ENCODE measurements at places on chromosomes 3 and 15.

DNA sequence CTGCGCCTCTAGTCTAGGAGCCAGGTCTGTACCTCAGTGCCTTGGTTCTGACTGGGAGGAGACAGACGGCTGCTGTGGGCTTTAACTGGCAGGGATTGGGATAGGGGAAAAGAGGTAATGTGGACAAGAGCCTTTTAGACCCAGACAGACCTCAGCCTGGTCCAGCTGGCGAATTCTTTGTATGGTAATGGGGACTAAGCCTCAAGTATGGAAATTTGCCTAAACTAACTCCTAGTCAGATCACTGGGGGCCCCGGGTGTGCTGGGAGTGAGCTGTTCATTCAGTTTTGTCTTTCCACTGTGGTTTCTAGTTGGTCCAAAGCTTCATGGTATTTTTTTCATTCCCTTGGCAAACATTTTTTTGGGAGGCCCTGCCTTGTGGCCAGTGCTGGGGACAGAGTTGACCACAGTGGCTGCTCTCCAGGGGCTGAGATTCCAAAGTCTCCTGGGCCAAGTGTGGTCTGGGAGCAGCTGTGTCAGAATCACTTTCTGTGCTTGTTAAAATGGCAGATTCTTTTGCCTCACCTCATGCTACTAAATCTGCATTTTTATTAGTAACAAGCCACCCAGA is 261.4 kb upstream of the C2CD4B start:
- DNase-seq, result no peak

GRCh38 chr15:100029868-100030479 is 296.7 kb upstream of the LYSMD4 start:
- DNase-seq, result no peak

GRCh38 chr15:63870487-63871209 is 36.9 kb upstream of the HERC1 start:
- peak; percentile 76 for DNase-seq

DNA sequence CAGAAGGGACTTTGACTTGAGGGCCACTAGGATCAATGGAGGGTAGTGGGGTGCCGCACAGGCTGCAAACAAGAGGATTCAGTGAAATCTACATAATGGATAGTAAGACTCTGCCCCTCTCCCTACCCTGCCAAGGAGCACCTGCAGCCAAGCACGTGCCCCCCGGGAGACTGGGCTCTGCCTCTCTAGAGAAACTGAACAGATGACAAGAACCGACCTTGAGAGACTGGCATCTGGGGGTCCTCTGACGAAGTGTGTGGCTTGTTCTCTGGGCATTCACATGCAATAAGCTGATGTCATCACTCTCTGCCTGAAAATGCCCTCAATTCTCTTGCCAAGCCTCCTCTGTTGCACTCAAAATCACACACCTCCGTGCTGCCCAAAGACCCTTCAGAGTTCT is 132.3 kb downstream of the FAM43A start:
- no peak for DNase-seq

GRCh38 chr3:9917820-9918219 is 922 bp downstream of the IL17RC start:
- DNase-seq, result no peak

DNA sequence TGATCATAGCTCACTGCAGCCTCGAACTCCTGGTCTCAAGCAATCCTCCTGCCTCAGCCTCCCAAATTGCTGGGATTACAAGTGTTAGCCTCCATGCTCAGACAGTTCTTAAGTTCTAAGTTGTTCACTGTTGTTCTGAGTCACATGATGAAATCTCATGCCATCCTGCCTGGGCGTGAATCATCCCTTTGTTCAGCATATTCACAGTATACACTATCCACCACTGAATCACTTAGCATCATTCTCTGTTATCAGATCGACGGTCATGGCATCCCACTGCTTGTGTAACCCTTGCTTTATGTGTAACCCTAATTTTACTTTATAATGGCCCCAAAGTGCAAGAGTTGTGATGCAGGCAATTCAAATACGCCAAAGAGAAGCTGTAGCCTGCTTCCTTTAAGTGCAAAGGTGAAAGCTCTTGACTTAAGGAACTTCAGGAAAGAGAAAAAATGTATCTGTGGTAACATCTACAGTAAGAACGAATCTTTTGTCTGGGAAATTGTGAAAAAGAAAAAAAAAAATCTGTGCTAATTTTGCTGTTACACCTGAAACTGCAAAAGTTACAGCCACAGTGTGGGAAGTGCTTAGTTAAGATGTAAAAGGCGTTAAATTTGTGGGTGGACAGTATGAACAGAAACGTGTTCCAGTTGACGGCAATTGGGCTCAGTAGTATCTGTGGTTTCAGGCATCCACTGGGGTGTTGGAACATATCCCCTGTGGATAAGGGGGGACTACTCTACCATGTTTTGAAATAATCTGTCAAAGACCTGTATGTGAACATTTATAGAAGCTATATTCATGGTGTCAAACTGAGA is 80.6 kb downstream of the PCOLCE2 start:
- DNase-seq, result no peak

DNA sequence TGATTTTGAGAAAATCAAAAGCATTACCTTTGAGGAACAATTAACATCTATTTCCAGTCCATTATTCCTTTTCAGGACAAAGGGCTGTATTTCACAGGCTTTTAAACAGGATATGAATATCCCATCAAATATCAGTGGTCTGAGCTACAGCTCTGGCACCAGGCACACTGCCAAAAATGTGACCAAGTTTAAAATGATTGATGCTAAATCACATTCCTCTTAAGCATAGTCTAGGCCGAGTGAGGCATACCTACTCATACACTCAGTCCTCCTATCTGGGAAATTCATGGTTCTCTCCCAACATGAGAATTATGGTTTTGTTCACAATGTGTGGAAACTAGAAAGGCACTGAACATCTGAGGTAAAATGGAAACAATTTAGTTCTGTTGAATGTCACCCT is 683.5 kb downstream of the TUSC7 start:
- DNase-seq, result no peak
